Fibroblast of the conjunctiva (primary cell): ENCODE measurements at places on chromosomes 3 and 15.

- DNase-seq = no peak
Observed at GRCh38 chr15:60582370-60583036, 103.6 kb upstream of the ICE2 start.

GRCh38 chr3:16511681-16512434 is 1.6 kb downstream of the RFTN1 start:
- DNase-seq = peak; percentile 23

- no peak for DNase-seq
Observed at GRCh38 chr15:88833731-88834100, 30.5 kb downstream of the ACAN start.

GRCh38 chr3:25362118-25362517 is 65.9 kb upstream of the RARB start:
- DNase-seq = no peak

DNA sequence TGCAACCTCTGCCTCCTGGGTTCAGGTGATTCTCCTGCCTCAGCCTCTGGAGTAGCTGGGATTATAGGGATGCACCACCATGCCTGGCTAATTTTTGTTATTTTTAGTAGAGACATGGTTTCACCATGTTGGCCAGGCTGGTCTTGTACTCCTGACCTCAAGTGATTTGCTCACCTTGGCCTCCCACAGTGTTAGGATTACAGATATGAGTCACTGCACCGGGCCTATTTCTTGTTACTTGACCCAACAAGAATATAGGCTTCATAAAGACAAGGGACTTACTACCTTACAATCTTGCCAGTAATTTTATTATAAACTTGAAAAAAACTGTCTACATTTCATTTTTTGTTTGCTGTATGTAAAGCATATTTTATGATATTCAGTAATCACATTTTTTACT is 21.4 kb upstream of the ZBTB47 start:
- no peak for DNase-seq
